Adipocyte (in vitro differentiated cells): ENCODE measurements at places on chromosomes 5 and 9.

GRCh38 chr5:56319526-56320181 is 86.5 kb upstream of the ANKRD55 start:
- DNase-seq, result no peak

DNA sequence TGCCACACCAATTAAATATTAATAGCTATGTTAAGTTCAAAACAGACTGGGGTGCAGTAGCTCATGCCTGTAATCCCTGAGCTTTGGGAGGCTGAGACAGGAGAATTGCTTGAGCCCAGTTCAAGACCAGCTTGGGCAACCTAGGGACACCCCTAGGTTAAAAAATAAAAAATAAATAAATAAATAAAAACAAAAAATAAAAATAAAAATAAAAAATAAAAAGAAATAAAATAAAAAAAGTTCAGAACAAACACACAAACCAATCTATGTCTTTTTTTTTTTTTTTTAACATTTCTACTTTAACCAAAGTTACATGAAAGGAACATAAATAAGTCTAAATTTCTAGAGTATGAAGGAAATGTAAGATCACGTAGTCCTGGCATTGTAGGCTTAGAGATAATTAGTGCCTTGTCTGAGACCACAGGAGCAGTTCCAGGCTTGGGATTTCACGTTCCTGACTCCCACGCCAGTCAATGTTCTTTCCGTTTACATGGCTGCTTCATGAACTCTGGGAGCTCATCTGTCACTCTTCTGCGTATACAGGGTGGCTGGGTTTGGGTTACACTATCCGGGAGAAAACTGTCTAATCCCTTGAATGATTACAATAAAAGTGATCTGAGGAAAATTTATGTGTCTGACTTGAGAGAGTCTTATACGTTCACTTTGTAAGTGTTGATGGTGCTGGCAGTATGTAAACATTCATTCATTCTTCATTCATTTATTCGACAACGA is 85.2 kb downstream of the KIAA1958 start:
- DNase-seq, result no peak

GRCh38 chr9:113614843-113615648 is 151.5 kb downstream of the RGS3 start:
- peak; percentile 89 for DNase-seq

DNA sequence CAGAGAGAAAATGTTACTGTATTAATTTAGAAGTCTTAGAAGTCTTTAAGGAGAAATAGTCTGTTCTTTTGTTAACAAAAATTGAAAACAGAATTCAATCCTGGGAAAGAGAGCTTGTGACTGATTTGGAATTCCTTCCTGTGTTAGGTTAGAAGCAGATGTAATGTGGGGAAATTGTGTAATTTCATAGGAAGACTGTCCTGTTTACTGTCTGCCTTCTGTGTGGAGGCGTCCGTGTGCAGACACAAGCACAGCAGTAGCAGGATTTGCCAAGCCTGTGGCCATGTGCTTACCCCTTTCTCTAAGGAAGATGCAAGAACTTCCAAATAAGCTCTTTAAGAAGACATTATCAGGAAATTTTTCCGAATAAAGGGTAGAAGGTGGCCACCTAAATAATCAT is 36.7 kb upstream of the F2R start:
- DNase-seq, result peak; percentile 25

DNA sequence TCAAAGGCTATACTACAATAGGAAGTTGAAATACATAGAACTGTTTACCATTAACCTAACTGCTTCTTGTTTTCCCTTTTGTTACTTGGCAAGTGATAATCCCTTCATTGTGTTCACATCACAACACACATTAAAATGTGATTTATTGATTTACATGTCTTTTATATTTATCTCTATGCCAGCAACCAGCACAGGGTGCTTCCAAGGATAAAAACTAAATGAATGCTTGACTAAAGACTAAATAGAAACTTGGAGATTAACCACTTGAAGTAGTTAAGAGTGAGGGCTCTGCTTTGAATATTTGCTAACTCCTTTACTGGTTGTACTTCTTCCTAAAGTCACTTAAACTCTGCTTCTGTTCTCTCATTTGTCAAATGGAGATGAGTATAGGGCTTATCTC is 1730.6 kb downstream of the EFNA5 start:
- no peak for DNase-seq

GRCh38 chr5:153523211-153523610 is 32.7 kb downstream of the GRIA1 start:
- DNase-seq, result peak; percentile 39

GRCh38 chr5:143511736-143512135 is 108.2 kb upstream of the NR3C1 start:
- DNase-seq, result peak; percentile 46
